ENCODE measurements at places on chromosomes 7 and 10. TPM values are rescaled to one million over a fixed set of nuclear protein-coding genes. Genes with fewer than 3 reads are reported as not detected.

FEZF1 gene
- total RNA-seq = not detected

RP9 gene
- total RNA-seq = 6.3 TPM

ASAH2 gene
- total RNA-seq = 7.3 TPM

CYP3A4 gene
- not detected for total RNA-seq

CYP3A7 gene
- not detected for total RNA-seq

CPN1 gene
- not detected for total RNA-seq

FKBP9 gene
- 329 TPM for total RNA-seq
